ENCODE measurements at places on chromosomes 5 and 9.
A peak's percentile ranks its signal among the peaks of the same experiment; 100 is the strongest.

DNA sequence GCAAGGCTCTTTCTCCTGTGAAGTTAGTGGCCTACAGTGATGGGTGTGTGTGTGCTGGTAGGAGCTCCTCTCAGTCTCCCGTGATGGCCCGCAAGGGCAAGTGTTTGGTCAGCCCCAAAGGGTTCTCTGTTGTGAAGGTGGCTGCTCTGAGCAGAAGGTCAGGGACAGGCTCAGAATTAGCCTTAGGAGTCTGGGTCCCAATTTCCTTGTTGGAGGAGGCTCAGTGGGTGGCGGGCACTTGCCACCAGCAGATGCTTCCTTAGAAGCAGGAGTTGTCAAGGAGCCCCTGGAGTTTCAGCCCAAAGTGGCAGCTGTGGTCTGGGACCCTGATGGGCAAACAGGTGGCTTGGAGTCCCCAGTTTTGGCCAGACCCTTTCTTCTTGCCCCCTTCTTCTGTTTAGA, 154.4 kb downstream of the MACROH2A1 start:
- DNase-seq = no peak

GRCh38 chr9:13568841-13569601, 289.5 kb upstream of the MPDZ start:
- no peak for DNase-seq

GRCh38 chr9:14238079-14238478, 75.9 kb downstream of the NFIB start:
- DNase-seq = no peak

- DNase-seq = no peak
Measured at GRCh38 chr5:115626445-115626823, 598 bp upstream of the TMED7 start.

DNA sequence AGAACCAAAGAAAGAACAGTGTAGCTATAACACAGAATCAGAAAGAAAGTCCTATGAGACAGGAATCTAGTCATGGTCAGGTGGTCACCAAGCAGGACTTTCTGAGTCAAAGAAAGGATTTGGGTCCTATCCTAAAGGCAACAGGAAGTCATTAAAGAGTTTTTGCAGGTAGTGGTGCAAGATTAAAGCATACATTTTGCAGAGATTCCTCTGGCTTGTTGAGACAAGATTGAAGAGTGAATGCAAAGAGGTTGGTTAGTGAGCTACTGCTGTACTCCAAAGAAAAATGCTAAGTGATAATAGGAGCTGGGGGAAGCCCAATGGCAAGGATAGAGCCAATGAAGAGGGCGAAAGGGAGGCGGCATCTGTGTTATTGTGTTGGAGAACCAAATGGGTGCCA, 300.5 kb upstream of the KIF2A start:
- no peak for DNase-seq

- DNase-seq = no peak
Measured at GRCh38 chr9:89351584-89352300, 33.4 kb downstream of the SECISBP2 start.

- DNase-seq = no peak
Measured at GRCh38 chr5:1962619-1963355, 80.1 kb upstream of the IRX4 start.

DNA sequence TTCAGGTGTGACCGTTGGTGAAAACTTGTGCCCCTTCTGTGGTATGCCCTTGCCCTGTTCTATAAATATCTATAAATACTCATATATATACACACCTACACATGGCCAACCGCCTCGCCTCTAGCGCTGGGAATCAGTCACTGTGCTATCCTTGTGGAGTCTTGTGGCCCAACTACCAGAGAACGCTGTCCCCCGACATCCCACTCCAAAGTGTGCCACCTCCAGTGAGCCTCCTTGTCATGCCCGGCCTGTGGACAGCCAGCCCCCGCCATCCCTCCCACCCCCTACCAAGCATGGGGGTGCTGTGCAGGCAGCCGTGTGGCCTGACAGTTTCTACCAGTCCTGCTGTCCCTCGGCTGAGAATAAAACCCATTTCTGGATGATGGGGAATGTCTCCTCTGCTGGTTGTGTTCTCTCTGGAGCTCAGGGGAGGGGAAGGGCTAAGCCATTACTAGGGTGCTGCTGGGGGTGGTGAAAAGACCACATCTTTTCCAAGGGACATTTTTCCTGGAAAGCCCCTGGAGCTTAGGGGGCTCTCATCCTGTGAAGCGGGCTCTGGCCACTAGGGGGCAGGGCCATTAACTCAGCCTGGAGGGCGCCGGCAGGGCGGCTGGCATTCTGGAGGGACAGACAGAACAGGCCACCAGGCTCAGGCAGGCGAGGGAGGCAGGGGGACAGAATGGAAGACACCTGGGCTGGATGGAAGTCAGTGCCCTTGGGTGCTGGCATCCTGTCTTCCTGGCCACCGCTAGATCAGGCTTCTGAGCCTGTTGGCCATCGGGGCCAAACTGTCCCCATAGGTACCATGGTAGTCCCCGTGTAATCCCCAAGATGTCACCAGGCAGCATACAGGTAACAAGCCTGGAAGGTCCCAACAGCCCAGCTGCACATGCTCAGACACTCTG, 20.7 kb downstream of the GOLGA2 start:
- peak; percentile 73 for DNase-seq

DNA sequence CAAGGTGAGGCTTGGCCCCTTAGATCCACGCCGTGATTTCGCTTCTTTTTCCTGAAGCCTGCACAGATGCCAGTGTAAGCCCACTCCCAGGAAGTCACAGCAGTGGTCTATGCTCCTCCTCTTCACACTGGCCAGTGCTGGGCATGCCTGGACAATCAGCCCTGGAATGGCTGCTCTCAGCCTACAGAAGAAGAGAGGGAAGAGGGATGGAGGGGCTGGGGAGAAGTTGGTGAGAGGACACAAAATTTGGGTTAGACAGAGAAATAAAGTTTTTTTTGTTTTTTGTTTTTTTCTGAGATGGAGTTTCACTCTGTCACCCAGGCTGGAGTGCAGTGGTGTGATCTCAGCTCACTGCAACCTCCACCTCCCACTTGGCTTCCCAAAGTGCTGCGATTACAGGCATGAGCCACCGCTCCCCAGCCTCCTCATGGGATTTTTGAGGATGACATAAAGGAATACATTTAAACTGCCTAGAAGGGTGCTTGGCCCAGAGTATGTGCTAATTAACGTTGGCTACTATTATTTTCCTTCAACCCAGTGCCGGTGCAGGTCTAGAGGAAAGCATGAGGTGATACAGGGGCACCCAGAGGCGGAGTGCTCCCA, 830 bp downstream of the S100Z start:
- DNase-seq = no peak

- DNase-seq = peak; percentile 82
Measured at GRCh38 chr9:81671880-81672280, 17.5 kb downstream of the TLE1 start.

- no peak for DNase-seq
Measured at GRCh38 chr9:133948131-133948530, 44.0 kb downstream of the VAV2 start.

GRCh38 chr9:20119566-20119965, 330.7 kb upstream of the SLC24A2 start:
- DNase-seq = no peak

GRCh38 chr5:82861701-82862100, 215.5 kb downstream of the TMEM167A start:
- DNase-seq = no peak

DNA sequence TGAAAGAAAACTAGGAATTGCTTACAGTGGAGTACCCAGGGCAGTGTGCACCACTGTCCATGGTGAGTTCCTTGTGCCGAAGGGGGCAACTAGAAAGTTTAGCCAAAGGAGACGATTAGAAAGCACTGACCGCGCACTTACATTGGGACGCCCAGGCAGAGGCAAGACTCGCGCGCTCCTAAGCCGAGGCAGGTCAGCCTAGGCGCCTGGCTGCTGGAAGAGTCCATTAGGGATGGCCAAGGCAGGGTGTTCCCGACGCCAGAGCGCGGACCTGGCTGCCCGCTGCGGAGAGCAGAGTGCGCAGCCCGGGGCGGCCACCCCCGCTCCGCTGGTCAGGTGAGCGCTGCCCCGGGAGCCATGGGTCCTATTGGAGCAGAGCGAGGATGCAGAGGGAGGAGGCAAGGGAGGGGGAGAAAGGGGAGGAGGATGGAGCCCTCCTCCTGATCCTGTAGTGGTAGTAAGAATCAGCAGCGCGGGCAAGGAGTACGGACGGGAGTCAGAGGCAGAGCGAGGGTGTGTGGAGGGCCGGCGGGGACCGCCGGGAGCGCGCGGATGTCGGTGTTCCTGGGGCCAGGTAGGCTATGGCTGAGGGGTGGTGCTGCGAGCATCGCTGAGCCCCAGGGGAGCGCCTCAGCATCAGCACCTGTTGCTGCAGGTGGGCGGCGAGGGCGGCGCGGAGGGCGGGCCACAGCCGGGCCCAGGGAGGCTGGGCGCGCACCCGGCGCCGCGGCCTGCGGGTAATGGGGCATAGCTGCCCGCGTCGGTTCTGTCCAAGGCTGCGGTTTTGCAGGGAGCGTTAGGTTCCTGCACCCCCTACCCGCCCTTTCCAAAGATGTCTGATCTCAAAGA, at the start of gene ADGRV1:
TSS of gene ADGRV1 (plus strand) at position 454 of the 849 bp plus-strand sequence. CDS start at position 553, 99 bp downstream.
- DNase-seq = peak; percentile 60

GRCh38 chr5:179679014-179679674, 1.7 kb downstream of the CBY3 start:
- DNase-seq = peak; percentile 80

- DNase-seq = no peak
Measured at GRCh38 chr5:120779674-120780073, 315.6 kb downstream of the PRR16 start.

GRCh38 chr9:28264368-28264767, 691.1 kb upstream of the C9orf72 start:
- DNase-seq = no peak
